ENCODE measurements at places on chromosomes 6 and 20. TPM values are rescaled to one million over a fixed set of nuclear protein-coding genes. Genes with fewer than 3 reads are reported as not detected.

DNA sequence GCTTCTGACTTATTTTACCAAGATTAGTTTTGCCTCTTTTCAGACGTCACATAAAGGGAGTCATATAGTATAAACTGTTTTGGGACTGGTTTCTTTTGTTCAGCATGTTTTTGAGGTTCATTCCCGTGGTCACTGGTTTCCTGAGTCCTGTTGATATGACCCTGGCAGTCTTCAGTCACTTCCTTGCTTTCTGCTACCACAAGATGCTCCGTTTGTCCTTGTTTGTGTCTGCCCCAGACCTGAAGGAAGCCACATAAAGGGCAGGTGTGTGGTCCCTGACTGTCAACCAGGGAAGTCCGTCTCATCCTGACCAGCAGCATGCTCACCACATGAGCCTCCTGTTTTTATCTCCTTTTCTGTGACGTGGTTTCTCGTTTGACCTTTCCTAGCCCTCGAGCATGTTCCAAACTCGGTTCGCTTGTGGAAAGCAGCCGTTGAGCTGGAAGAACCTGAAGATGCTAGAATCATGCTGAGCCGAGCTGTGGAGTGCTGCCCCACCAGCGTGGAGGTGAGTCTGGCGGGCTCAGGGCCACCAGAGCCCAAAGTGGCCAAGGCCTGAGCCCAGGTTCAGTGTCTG lies 26.1 kb upstream of the C20orf204 start:
- DNase-seq: no peak

DNA sequence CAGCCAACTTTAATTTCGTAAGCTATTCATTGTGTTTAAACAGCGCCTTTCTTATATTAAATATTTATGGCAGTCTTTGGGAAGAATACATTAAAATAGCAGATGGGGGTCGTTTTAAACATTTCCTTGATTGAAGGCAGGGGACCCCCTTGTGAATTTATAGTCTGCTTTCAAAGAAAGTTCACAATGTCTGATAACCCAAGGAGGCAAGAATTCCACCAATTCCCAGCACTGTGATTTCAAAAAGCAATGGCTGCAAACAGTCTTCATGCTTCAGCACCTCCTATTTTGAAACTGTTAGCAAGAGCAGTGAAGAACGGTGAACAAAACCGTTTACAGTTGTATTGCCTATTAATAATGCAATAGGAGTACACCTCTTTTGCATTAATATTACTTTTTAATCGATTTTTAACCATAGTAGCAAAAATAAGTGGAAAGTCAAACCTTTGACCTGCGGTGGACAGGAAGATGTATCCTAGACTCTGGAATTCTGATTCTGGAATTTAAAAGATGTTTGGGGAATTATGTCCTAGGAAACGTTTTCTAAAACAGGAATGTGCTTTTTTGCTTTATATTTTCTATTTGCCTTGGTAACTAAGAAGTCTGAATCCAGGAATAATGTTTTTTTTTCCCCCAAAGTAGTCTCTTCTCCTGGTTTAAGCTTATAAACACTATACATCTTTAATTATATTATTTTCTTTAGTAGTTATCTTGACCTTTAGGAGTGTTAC lies 393.0 kb downstream of the CDKAL1 start:
- DNase-seq: no peak

GRCh38 chr6:108716801-108717791 lies 131.1 kb upstream of the ARMC2 start:
- DNase-seq: no peak

GRCh38 chr20:36063916-36064657 lies 90.5 kb upstream of the EPB41L1 start:
- no peak for DNase-seq

FAM217A gene
- total RNA-seq: not detected
